ENCODE measurements at places on chromosomes 16 and 17.

DNA sequence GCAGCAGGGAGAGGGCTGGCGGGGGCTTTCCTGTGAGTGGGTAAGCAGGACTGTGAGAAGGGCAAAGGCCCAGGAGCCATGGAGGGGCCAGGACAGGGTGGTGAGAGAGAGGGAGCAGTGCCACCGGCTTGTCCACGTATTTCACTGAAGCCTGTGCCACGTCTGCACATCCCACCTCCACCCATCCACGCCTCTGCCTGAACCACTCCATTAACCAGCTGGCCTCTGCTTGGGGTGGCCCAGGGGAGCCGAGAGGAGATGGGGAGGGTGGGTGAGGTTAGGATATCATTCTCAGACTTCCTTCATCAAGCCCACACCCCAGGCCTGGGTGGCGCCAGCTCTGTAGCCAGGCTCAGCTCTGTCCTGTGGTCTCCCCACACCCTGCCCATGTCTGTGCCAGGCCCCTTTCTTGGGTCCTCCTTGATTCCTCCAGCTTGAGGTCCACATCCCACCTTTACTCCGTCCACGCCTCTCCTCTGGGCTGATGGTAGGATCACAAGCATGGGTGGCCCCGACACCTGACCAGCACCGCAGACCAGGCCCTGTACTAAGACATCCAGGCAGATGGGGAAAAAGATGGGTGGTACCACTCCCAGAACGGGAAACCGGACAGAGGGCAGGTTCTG is 3.2 kb upstream of the FN3K start:
- no peak for DNase-seq

- DNase-seq: no peak
Measured at GRCh38 chr16:26740771-26741170, 326.0 kb upstream of the C16orf82 start.

DNA sequence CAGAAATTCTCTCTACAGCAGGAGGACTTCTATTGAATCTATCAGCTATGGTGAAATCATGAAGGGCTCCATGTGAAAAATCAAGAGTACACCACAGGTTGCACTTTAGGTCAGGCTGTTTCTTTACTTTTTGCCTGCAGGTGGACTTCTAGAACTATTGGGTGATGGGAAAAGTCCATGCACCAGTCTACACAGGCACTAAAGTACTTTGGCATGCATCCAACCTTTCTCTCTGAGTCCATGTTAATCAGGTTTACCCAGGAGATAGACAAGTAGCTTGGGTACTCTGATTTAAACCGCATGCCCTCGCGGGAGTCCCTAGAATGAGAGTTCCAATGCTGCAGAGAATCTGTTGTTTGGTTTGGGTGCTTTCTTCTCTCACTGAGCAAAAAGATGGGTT is 9.1 kb upstream of the ANKFN1 start:
- no peak for DNase-seq

DNA sequence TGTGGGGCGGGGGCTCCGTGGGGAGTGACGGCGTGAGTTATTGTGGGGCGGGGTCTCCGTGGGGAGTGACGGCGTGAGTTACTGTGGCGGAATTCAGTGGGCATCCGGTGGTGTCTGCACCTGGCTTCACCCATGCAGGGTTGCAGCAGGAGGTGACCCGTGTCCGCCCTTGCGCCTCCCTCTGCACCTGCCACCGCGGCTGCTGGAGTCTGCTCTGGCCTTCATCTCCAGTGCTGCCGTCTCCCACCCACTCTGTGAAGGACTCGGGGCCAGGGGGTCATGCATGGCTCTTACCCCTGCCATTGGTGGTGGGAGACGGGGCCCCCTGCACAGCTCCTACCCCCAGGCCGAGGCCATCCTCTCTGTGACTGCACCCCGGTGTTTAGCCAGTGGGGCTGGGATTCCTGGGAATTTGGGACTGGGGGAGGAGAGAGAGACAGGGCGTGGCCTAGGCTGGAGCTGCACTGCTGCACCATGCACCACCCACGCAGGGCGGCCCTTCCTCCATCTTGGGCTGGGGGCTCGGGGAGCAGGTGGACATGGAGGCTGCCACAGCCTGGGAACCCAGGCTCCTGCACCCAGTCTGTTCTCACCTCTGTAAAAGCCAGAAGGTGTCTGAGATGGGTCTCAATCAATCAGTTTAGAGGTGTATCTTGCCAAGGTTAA is 1.3 kb upstream of the PABPN1L start:
- no peak for DNase-seq

- DNase-seq: no peak
Measured at GRCh38 chr16:79873825-79874224, 273.3 kb upstream of the MAF start.

GRCh38 chr17:34502426-34502825 is 77.0 kb upstream of the TMEM132E start:
- no peak for DNase-seq

DNA sequence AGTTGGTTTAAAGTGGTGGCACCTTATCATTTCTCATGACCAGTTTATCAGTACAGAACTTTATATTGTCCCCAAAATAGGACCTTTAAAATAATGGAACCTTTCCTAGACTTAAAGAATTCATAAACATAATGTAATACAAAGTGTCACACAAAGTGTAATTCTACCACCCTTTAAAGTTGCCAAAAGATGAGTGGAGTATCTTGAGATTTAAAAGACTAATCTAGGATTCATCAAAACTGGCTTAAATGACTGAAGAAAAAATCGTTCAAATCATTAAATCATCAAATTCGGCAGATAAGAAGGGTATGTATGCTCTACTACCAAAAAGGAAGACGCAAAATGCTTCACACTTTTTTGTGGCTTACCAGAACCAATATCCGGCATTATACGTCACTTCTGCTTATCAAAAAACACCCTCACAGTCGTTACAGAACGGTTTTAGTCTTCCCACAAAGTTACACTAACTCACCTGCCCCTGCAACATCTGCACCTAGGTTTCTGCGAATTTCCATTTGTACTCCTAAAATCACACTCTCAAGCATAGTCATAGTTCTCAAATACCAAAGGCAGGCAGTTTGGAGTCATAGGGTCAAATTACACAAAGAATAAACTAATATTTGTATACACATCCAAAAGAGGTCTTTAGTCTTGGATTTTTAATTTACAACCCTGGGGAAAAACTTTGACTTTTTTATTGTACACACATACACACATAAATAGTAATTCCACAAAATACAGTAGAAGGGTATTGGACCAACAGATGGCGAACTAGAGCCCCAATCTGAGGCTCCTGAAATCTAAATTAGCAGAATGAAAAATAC is 1.4 kb upstream of the KANSL1 start:
- no peak for DNase-seq

GRCh38 chr17:70677783-70678647 is 508.7 kb downstream of the KCNJ2 start:
- DNase-seq: peak; percentile 15

Data from ELF-1 (cell line).